ENCODE measurements at places on chromosomes 13 and 19. TPM values are rescaled to one million over a fixed set of nuclear protein-coding genes. Genes with fewer than 3 reads are reported as not detected.

- no peak for DNase-seq
Measured at GRCh38 chr19:35293363-35293739, 1.4 kb downstream of the MAG start.

- DNase-seq, result no peak
Measured at GRCh38 chr19:17616961-17617806, 61.7 kb downstream of the COLGALT1 start.

Gene TMEM255B
- total RNA-seq, result 6.9 TPM

GRCh38 chr19:46977548-46977947 is 42.1 kb upstream of the NPAS1 start:
- DNase-seq, result no peak

DNA sequence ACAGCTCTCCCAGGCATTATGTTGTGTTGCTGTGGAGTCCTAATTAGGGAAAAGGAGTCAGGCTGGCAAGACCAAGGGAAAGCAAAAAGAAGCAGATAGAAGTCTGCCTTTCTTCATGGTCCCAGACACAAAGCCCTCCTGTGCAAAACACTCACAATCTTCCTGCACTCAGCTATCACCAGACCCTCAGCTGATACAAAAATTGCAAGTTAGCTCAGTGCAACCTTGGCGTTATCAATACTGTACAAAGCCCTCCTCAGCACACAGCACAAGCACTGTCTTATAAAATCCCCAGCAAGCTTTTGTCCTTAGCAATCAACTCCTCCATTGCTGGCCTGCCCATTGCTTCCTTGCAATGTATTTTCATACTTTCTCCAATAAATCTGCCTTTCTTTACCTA is 3.2 kb downstream of the OR7C2 start:
- no peak for DNase-seq

GRCh38 chr13:111339366-111340143 is 19.1 kb downstream of the TEX29 start:
- no peak for DNase-seq

GRCh38 chr19:42343344-42344110 is 18.1 kb downstream of the MEGF8 start:
- no peak for DNase-seq

DNA sequence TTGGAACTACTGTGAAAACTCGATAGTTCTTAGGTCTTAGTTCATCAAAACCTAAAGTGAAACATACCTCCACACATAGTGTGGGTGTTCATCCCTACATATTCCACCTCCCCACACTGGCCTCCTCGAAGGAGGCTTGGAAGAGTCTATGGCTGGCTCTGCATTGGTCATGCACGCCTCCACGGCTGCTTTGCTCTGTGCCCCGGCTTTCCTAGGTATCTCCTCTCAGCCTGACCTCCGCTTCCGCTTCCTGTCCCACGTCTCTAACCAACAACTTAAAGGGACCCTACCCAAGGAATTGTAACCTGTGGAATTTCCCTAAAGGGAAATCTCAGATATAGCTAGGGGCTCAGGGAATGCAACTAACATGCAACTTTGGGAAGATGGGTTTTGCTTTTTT is 79.7 kb upstream of the MBNL2 start:
- DNase-seq, result no peak

GRCh38 chr19:16222806-16223205 is 25.1 kb downstream of the AP1M1 start:
- DNase-seq, result no peak

Gene APOC1
- 1.00 TPM for total RNA-seq

- no peak for DNase-seq
Measured at GRCh38 chr19:15613338-15613737, 1.7 kb upstream of the CYP4F8 start.

DNA sequence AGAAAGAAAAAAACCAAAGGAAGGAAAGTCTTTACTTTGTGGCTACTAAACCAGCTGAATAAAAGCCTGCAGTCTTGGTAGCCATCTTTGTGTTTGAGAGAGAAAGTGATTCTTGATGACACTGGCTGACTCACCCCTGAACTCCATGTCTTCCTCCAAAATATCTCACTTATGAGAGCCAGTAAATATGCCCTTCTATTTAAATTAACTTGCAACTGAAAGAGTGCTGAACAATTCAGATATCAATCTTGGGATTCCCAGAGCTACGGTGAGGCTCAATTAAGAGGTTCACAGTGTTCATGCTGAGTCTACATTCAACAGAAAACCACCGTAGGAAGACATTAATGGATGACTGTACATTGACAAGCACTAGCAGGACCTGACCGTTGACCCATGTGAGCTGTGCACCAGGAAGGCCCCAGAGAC is 57.9 kb downstream of the KCTD12 start:
- no peak for DNase-seq
